ENCODE measurements at places on chromosomes 3 and 15. TPM values are rescaled to one million over a fixed set of nuclear protein-coding genes. Genes with fewer than 3 reads are reported as not detected.
A peak's percentile ranks its signal among the peaks of the same experiment; 100 is the strongest.

SERPINI2 gene
- total RNA-seq = not detected

FRMD5 gene
- total RNA-seq = 12.2 TPM

RBPMS2 gene
- not detected for total RNA-seq

CHRD gene
- not detected for total RNA-seq

WNT7A gene
- total RNA-seq = 16.2 TPM

TUSC2 gene
- total RNA-seq = 156 TPM

DNA sequence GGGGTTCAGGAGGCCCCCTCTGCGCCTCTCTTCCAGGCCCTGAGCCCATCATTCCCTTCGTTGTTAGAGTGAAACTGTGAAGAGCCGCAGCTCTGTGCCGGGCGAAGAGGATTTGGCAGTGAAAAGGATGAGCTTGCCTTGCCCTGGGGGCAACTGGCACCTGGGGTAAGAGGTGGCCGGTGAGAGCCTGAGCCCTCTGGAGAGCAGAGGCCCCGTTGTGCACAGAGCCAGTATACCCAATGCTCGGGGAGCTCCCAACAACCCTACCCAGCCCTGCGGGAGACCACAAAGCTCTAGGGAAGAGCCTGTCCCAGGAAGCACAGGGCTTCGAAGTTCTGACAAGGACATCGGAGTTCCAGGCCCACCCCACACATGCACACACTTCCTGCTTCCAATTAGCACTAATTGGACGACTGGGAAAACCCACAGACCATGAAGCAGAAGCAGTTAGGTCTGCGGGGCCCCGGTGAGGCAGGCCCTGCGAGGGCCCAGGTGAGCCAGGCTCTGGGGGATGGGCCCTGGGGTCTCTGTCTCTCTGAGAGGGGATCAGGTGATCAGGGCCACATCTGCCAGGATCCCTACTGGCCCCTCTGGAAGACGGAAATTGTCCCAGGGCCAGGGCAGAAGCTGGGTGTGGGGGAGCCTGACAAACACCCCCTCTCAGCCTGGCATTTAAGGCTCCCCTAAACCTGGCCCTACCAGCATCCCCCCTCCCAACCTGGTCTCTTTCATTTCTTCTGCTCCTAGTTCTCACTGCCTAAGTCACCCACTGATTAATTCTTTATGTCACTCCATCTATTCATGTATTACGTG is 27.9 kb upstream of the SFMBT1 start:
- no peak for DNase-seq
- H3K27ac ChIP-seq = no peak overlapping the region
- H3K4me1 ChIP-seq = peaks cover 14% of the 10 kb centered on the region
- no peaks in the 10 kb centered on the region for H3K36me3 ChIP-seq
- H3K4me3 ChIP-seq = no peak overlapping the region

- no peaks in the 10 kb centered on the region for H3K27me3 ChIP-seq
- H3K36me3 ChIP-seq = no peaks in the 10 kb centered on the region
- peak; percentile 58 for DNase-seq
- H3K4me1 ChIP-seq = no peaks in the 10 kb centered on the region
- H3K4me3 ChIP-seq = no peak overlapping the region
- no peak overlapping the region for H3K27ac ChIP-seq
Measured at GRCh38 chr3:196837819-196838420, 29.8 kb upstream of the SENP5 start.

GRCh38 chr3:56792193-56792592 is 9.6 kb downstream of the ARHGEF3 start:
- H3K4me1 ChIP-seq = peaks cover 14% of the 10 kb centered on the region
- H3K36me3 ChIP-seq = no peaks in the 10 kb centered on the region
- DNase-seq = no peak
- H3K27me3 ChIP-seq = no peaks in the 10 kb centered on the region

- no peaks in the 10 kb centered on the region for H3K36me3 ChIP-seq
- H3K4me1 ChIP-seq = peaks cover 10% of the 10 kb centered on the region
- peak; percentile 43 for DNase-seq
- H3K4me3 ChIP-seq = peak within 1 kb of the TSS; percentile 61
- no peaks in the 10 kb centered on the region for H3K27me3 ChIP-seq
Measured at GRCh38 chr3:172522871-172523818, at the start of gene TNFSF10. Gene TNFSF10 (minus strand): TSS chr3:172523430. CDS start chr3:172523384, 46 bp downstream.

- H3K4me1 ChIP-seq = no peaks in the 10 kb centered on the region
- no peak for DNase-seq
- H3K27ac ChIP-seq = no peak overlapping the region
- no peaks in the 10 kb centered on the region for H3K27me3 ChIP-seq
- no peaks in the 10 kb centered on the region for H3K36me3 ChIP-seq
- H3K4me3 ChIP-seq = no peak overlapping the region
Measured at GRCh38 chr3:64467255-64467944, 220.4 kb downstream of the ADAMTS9 start.

DNA sequence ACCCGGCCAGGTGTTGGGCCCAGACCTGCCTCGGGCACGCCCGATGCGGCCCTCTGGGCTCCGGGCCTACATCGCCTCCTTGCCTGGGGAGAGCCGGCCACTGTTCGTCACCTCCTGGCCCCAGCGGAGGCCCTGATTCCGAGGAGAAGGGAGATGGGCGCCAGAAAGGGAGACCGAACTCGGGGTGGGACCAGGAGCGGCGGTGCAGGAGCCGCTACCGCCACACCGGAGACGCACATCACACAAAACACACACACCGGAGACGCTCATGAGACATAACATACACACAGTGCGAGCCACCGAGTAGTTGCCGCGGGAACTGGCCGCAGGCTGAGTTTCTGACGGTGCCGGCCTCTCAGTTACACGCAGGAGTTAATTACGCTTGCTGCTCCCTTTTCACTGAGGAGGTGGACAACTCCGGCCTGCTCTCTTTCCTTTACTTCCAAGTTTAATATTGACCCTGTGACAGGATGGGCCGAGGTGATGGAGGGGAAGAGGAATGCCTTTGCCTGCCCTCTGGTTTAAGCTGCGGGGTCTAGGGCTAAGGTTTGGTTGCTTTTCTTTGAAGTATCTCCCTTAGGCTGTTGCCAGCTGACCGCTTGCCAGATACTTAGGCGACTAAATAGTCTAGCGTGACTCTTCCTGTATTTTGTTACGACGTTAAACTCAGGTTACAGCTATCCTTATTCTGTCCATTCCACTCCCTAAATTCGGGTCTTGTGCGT is 570 bp downstream of the PCNP start:
- peak overlapping the region; percentile 95 for H3K4me3 ChIP-seq
- H3K27me3 ChIP-seq = no peaks in the 10 kb centered on the region
- peaks cover 19% of the 10 kb centered on the region for H3K4me1 ChIP-seq
- peak; percentile 73 for DNase-seq

GRCh38 chr3:53174346-53175250 is 13.6 kb downstream of the PRKCD start:
- DNase-seq = no peak
- H3K36me3 ChIP-seq = peaks cover 10% of the 10 kb centered on the region
- no peak overlapping the region for H3K4me3 ChIP-seq
- no peaks in the 10 kb centered on the region for H3K4me1 ChIP-seq
- no peak overlapping the region for H3K27ac ChIP-seq

DNA sequence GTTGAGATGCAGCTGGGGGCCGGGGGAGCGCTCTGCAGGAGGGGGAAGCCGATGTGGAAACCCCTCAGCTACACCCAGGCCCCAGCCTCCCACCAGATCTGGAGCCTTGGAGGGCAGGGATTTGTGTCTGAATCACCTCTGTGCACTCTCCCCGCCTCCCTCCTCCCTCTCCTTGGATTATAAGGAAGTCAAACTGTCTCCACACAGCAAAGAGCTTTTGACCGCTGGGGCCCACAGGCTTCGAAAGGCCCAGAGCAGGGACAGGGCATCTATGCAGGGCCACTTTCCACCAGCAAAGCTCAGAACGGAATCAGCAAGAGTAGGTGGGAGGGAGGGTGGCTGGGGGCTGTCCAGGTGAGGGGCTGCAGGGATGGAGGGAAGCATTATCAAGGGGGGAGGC is 68.9 kb downstream of the IQSEC1 start:
- no peak overlapping the region for H3K4me3 ChIP-seq
- H3K4me1 ChIP-seq = no peaks in the 10 kb centered on the region
- H3K27me3 ChIP-seq = no peaks in the 10 kb centered on the region
- no peak overlapping the region for H3K27ac ChIP-seq

DNA sequence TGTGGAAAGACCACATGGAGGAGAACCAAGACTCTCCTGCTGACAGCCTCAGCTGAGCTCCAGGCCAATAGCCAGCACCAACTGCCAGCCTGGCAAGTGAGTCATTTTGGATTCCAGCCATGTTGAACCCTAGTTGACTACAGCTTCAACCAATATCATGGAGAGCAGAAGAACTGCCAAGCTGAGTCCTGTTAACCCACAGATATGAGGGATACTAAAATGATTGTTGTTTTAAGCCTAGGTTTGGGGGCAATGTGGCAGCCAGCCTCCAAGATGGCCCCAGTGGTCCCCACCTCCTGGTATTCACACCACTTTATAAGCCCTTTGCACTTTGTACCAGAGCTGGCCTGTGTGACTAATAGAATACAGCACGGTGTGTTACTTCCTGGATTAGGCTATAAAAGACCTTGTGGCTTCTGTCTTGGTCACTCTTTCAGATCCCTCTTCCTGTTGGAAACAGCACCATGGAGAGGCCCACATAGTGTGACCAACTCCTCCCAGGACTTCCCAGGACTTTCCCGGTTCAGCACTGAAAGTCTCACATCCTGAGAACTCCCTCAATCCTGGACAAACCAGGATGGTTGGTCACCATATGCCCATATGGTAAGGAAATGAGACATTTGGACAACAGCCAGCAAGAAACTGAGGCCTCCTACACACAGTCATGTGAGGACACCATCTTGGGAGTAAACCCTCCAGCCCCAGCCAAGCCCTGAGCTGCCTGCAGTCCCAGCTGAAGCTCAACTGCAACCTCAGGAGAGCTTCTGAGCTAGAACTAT is 32.4 kb upstream of the CDV3 start:
- no peaks in the 10 kb centered on the region for H3K27me3 ChIP-seq
- H3K4me1 ChIP-seq = peaks cover 31% of the 10 kb centered on the region
- peak; percentile 79 for DNase-seq
- H3K4me3 ChIP-seq = no peak overlapping the region

DNA sequence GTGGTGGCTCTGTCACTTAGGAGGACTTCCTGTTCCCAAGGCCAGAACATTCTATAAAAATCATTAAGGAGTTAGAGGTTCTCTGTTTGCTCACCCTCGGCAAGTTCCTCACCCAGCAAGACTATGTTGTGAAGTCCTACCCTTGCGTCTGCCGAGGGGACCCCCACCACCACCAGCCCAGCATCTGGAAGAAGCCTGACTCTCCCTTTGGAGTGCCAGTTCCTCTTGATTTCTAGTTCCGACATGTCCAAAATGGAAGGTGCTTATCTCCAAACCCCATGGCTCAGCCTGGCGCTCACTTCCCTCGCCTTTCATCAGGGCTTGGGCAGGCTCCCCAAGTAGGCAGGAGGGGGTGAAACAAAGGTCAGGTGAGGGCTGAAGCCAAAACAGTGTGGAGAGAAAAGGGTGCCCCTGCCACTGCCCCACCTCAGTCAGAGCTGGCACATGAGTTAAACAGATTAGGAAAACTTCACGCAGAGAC is 41.0 kb downstream of the BHLHE40 start:
- H3K27ac ChIP-seq = peak overlapping the region; percentile 96
- H3K36me3 ChIP-seq = no peaks in the 10 kb centered on the region
- H3K27me3 ChIP-seq = no peaks in the 10 kb centered on the region
- H3K4me3 ChIP-seq = no peak overlapping the region
- peaks cover 73% of the 10 kb centered on the region for H3K4me1 ChIP-seq

GRCh38 chr15:63022181-63022580 is 20.4 kb upstream of the TPM1 start:
- H3K27me3 ChIP-seq = no peaks in the 10 kb centered on the region
- no peaks in the 10 kb centered on the region for H3K36me3 ChIP-seq
- no peak overlapping the region for H3K4me3 ChIP-seq
- H3K27ac ChIP-seq = no peak overlapping the region
- no peak for DNase-seq
- peaks cover 22% of the 10 kb centered on the region for H3K4me1 ChIP-seq

GRCh38 chr3:138188013-138188730 is 1.1 kb downstream of the ARMC8 start:
- H3K4me1 ChIP-seq = peaks cover 35% of the 10 kb centered on the region
- DNase-seq = peak; percentile 32
- no peaks in the 10 kb centered on the region for H3K27me3 ChIP-seq
- H3K36me3 ChIP-seq = no peaks in the 10 kb centered on the region

DNA sequence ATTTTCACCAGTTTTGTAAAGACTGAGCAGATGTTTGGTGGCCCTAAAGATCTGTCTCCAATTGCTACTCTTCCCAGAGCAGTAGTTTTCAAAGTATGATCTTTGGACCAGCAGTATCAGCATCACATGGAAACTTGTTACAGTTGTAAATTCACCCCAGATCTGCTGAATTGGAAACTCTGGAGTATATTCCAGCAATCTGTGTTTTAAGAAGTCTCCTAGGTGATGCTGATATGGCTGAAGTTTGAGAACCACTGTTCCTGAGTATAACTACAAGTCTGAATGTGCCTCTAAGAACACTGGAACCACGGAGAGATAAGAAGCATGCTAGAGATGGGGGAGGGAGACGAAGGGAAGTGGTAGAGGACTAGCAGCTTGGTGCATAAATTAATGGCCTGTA is 45.7 kb downstream of the NUDT16 start:
- no peaks in the 10 kb centered on the region for H3K27me3 ChIP-seq
- H3K4me3 ChIP-seq = no peak overlapping the region
- no peak for DNase-seq
- H3K4me1 ChIP-seq = no peaks in the 10 kb centered on the region

DNA sequence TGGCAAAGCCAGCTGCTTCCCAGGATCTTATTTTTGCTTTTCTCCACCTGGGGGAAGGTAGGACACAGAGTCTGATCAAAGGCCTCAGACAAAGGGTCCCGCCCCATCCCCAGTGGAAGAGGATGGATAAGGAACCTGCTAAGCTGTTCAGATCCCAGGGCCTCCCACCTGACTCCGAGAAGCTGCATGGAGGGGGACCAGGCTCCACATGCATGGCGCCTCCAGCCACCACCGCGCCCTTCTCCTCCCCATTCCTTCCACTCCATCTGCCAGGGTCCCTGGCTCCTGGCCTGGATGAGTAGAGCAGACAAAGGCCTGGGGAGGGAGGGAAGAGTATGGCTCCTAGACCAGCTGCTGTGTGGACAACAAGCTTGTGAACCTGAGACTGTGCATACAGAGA is 20.0 kb upstream of the CRABP1 start:
- no peaks in the 10 kb centered on the region for H3K36me3 ChIP-seq
- no peak for DNase-seq
- peaks cover 17% of the 10 kb centered on the region for H3K4me1 ChIP-seq
- no peak overlapping the region for H3K27ac ChIP-seq
- no peaks in the 10 kb centered on the region for H3K27me3 ChIP-seq
- H3K4me3 ChIP-seq = no peak overlapping the region

DNA sequence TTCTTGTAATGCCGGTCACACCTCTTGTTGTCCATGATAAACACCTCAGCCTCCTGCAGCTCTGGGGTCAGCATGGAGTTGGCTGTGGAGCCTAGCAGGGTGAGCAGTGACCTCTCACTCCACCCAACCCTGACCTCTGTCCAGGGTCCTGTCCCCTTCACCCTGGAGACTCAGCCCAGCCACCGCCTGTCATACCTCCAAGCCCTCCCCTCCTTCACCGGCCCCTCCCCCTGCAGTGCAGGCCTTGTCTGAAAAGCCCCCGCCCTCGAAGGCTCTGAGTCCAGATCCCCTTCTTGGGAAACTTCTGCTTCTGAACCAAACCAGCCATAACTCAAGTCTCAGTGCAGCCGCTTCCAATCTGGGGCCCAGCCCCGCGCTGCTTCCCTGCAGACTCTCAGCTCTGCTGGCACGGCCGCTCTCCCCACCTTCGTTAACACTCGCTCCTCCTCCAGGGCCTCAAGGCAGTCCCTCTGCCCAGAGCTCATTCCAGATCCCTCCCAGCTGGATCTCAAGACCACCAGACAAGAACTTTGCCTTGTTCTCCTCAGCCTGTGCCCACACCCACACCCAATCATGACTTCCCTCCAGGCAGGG is 25.4 kb upstream of the PRSS50 start:
- H3K27me3 ChIP-seq = peaks cover 15% of the 10 kb centered on the region
- H3K4me1 ChIP-seq = no peaks in the 10 kb centered on the region

GRCh38 chr3:73727117-73727821 is 102.5 kb upstream of the PDZRN3 start:
- no peak overlapping the region for H3K27ac ChIP-seq
- H3K4me1 ChIP-seq = no peaks in the 10 kb centered on the region
- H3K27me3 ChIP-seq = no peaks in the 10 kb centered on the region

All from PC-3 (cell line).